SK-N-SH (cell line): ENCODE measurements at places on chromosomes 1 and 21. TPM values are rescaled to one million over a fixed set of nuclear protein-coding genes. Genes with fewer than 3 reads are reported as not detected.

DNA sequence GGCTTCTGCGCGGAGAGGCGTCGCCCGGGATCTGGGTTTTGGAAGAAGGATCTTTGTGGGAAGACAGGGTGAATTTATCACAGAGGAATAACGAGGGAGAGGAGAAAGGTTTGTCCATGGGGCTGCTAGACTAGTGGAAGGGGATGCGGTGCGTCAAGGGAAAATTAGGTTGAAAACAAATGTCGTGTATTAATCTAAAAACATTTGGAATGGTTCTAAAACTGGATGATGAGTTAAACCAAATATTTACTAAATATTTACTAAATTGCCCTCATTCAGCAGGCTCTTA lies 647 bp downstream of the RO60 start:
- H3K4me1 ChIP-seq, result peaks cover 23% of the 10 kb centered on the region
- DNase-seq, result no peak
- no peaks in the 10 kb centered on the region for H3K27me3 ChIP-seq
- peaks cover 10% of the 10 kb centered on the region; the same call in 1 of the 2 replicates for H3K36me3 ChIP-seq
- peak overlapping the region; percentile 99 for H3K27ac ChIP-seq
- H3K4me3 ChIP-seq, result peak overlapping the region; percentile 99

DNA sequence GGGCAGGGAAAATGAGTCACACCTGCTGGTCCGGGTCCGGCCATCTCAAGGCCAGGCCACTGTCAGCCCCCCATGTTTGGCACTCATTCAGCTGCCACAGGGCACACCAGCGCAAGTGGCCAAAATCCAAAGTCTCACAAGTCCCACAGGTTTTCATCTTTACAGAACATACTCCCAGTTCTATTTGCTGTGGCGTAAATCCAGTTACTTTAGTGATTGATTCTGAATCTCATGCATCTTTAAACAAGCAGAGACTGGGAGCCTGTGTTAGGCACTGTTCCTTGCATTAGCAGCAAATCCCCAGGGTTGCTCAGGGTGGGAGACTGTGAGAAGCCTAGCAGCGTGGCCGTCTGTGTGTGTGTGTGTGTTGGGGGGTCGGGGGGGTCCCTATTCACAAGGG lies 1.1 kb upstream of the SLC2A5 start:
- H3K36me3 ChIP-seq, result no peaks in the 10 kb centered on the region
- no peaks in the 10 kb centered on the region for H3K4me1 ChIP-seq
- no peak overlapping the region for H3K27ac ChIP-seq
- no peak for DNase-seq

- peaks cover 14% of the 10 kb centered on the region; the same call in 1 of the 2 replicates for H3K4me1 ChIP-seq
- peak; percentile 50 for DNase-seq
- peaks cover 18% of the 10 kb centered on the region for H3K36me3 ChIP-seq
- H3K4me3 ChIP-seq, result peak overlapping the region; percentile 69
Measured at GRCh38 chr1:48777219-48777895, 666 bp upstream of the BEND5 start.

GJA9 gene
- not detected in 2 replicates for polyA plus RNA-seq

DNA sequence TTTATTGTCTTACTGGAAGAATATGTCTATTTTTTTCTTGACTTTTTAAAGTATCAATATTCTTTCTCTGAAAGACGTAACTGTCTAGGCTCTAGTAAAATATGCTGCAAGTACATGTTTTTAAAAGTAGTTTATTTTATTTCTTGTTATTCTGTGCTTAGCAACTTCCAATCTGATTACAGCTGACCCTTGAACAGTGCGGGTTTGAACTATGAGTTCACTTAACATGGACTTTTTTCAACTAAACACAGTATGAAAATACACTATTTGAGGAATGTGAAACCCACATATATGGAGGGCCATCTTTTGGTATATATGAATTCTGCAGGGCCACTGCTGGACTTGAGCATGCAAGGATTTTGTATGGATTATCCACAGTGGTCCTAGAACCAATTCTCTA lies 26.8 kb downstream of the GBP6 start:
- no peak for DNase-seq
- no peak overlapping the region for H3K27ac ChIP-seq
- H3K4me1 ChIP-seq, result no peaks in the 10 kb centered on the region
- H3K36me3 ChIP-seq, result no peaks in the 10 kb centered on the region
- H3K27me3 ChIP-seq, result no peaks in the 10 kb centered on the region
- H3K4me3 ChIP-seq, result no peak overlapping the region

GRCh38 chr21:44054710-44055109 lies 42.6 kb downstream of the TRAPPC10 start:
- no peaks in the 10 kb centered on the region for H3K27me3 ChIP-seq
- peaks cover 7% of the 10 kb centered on the region; the same call in 1 of the 2 replicates for H3K4me1 ChIP-seq
- no peak overlapping the region for H3K27ac ChIP-seq
- peaks cover 43% of the 10 kb centered on the region for H3K36me3 ChIP-seq
- no peak for DNase-seq

HAO2 gene
- not detected in 2 replicates for polyA plus RNA-seq

DNA sequence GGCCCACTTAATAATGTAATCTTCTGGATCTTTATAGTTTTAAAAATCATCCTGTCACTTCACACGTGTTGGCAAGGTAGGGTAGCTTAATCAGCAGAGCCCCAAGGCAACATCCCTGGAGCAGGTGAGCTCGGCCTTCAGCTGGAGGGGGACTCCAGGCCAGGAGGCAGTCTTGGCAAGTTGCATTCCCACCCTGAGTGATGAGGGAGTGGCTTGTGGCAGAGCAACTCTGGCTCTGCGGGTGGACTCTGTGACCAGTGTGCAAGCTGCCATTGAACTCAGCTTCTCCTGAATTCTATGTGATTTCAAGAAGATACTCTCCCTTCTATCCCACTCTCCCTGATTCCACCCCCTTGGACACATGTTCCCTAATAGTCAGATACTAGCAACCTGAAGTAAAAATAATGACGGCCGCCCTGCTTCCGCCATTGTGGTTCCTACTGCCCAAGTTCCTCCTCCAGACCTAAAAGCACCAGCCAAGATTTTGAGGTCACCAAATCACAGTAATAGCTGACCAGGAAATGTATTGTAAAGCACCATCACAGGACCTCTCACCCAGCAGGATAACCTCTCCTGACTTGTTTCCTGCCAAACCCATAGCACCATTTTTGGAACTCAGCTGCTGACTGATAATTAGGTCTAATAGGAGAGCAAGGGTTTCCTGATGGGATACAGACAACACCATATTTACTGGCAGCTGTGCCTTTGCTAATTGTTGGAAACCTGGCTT lies 11.5 kb upstream of the LYST start:
- peaks cover 7% of the 10 kb centered on the region; the same call in 1 of the 2 replicates for H3K4me1 ChIP-seq
- H3K27me3 ChIP-seq, result no peaks in the 10 kb centered on the region
- no peak for DNase-seq
- H3K36me3 ChIP-seq, result no peaks in the 10 kb centered on the region
- no peak overlapping the region for H3K27ac ChIP-seq

DNA sequence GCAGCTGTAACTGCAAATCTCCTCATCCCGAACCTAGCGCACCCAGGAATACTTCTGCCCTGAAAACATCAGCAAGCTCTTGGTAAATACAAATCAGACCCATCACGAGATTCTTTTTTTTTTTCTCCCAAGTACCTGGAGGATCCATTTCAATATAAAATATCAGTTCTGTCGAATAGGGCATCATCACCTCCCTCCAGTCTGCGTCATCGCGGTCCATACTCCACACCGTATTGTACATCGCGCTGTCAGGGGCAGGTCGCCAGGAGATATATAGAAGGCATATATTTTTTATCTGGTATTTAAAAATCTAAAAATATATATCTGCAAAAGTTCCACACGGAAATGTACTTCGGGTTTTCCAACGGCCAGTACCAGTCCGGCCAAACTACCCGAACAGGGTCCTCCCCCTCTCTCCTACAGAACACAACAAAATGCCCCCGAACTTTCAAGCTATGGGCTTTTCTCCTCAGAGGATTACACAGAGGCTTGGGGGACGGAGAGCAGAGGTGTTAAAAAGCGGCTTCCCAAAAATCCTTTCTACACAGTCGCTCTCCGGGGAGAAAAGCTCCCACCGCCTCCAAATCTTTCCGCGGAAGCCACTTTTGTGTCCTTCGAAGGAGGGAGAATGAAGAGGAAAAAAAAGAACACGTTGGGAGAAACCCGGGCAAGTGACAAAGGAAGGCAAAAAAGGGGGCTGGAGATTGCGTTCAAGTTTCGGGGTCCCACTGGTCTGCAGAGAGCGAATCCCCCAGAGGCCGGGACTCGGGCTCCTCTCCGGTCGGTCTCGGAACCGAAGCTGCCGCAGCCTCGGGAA lies 509 bp downstream of the PIK3R3 start:
- H3K36me3 ChIP-seq, result no peaks in the 10 kb centered on the region
- peak; percentile 36 for DNase-seq
- H3K27ac ChIP-seq, result peak overlapping the region; percentile 98
- 0 out of 2 replicates have a peak, but pooled peaks cover 10% of the 10 kb centered on the region for H3K4me1 ChIP-seq
- peak overlapping the region; percentile 80 for H3K4me3 ChIP-seq

NADK gene
- polyA plus RNA-seq, result 66.2 and 70.4 TPM in 2 replicates

DNA sequence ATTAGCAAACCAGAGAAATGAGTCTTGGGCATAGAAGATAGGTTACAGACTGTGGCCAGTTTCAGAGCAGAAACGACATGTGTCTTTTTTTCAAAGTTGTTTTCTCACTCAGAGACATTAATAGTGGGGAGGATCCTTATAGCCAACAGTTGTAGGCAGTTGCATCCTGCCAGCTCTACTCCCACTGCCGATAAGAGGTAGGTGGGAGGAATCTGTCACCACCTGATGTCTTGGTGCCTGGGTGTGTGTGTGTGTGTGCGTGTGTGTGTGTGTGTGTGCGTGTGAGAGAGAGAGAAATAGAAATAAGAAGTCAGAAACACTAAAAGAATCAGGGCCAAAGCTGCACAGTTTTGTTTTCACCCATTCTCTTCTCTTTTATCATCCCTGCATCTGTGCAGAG lies 219.5 kb downstream of the ZP4 start:
- H3K4me1 ChIP-seq, result no peaks in the 10 kb centered on the region
- H3K36me3 ChIP-seq, result no peaks in the 10 kb centered on the region
- no peak for DNase-seq
- H3K4me3 ChIP-seq, result no peak overlapping the region

DNA sequence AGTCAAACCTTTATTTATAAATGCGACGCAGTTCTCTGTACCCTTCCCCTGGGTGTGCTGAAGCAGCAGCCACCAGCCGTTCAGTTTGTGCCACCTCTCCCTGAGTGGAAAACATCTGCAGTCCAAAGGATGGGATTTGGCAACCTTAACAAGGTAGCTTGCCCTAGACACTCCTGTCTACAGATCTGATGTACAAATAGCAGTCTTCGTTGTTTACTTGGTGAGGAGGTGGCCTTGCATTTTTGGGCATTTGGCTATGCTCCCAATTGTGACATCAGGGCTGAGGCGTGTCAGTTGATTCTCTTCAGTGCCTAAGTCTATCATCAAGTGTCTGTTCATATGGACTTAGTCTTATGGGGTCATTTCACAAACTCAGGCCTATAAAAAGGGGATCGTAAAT lies 59.8 kb downstream of the KDM1A start:
- no peak for DNase-seq
- H3K27me3 ChIP-seq, result no peaks in the 10 kb centered on the region
- H3K4me1 ChIP-seq, result no peaks in the 10 kb centered on the region
- no peak overlapping the region for H3K4me3 ChIP-seq
- no peak overlapping the region; the same call in 1 of the 2 replicates for H3K27ac ChIP-seq

DNA sequence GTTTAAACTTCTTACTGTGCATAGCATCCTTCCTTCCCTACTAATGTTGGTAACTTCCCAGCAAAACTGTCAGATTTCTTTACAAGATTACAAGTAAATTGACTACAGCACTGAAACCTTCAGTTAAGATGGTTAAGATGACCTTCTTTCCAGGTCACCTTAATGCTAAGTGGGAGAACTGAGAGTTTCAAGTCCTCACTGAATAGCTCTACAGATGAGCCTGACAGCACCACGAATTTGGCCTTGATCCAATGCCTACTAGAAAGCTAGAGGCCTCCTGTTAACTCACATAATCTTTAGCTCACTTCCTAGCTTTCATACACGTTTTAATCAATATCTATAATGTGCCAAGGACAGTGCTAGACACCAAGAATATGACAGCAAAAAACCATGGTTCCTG lies 276.0 kb upstream of the PLD5 start:
- H3K4me3 ChIP-seq, result no peak overlapping the region
- H3K27me3 ChIP-seq, result no peaks in the 10 kb centered on the region
- H3K27ac ChIP-seq, result no peak overlapping the region
- H3K4me1 ChIP-seq, result no peaks in the 10 kb centered on the region

UBL4B gene
- not detected in 2 replicates for polyA plus RNA-seq

CLCNKB gene
- polyA plus RNA-seq, result 0.37 and 0.41 TPM in 2 replicates

CD2 gene
- polyA plus RNA-seq, result not detected in 2 replicates

- H3K36me3 ChIP-seq, result no peaks in the 10 kb centered on the region
- H3K27ac ChIP-seq, result no peak overlapping the region
- no peaks in the 10 kb centered on the region for H3K27me3 ChIP-seq
- H3K4me3 ChIP-seq, result no peak overlapping the region
Measured at GRCh38 chr21:18350216-18350615, 53.4 kb downstream of the TMPRSS15 start.

PLK3 gene
- polyA plus RNA-seq, result 68.3 and 82.8 TPM in 2 replicates

GRCh38 chr21:43811262-43812105 lies 22.1 kb downstream of the RRP1 start:
- no peaks in the 10 kb centered on the region for H3K4me1 ChIP-seq
- DNase-seq, result no peak
- H3K27me3 ChIP-seq, result no peaks in the 10 kb centered on the region
- no peak overlapping the region for H3K4me3 ChIP-seq
- no peak overlapping the region for H3K27ac ChIP-seq
- H3K36me3 ChIP-seq, result no peaks in the 10 kb centered on the region

- no peak overlapping the region for H3K4me3 ChIP-seq
- no peaks in the 10 kb centered on the region for H3K36me3 ChIP-seq
- H3K27me3 ChIP-seq, result no peaks in the 10 kb centered on the region
- H3K27ac ChIP-seq, result no peak overlapping the region
- no peak for DNase-seq
Measured at GRCh38 chr1:62090016-62090415, 104.6 kb upstream of the L1TD1 start.
